ENCODE measurements at places on chromosomes 1 and 21. TPM values are rescaled to one million over a fixed set of nuclear protein-coding genes. Genes with fewer than 3 reads are reported as not detected.

NR5A2 gene
- total RNA-seq, result 8.3 TPM

OR2G6 gene
- total RNA-seq, result not detected

CELA3B gene
- total RNA-seq, result not detected

FMO1 gene
- not detected for total RNA-seq

WNT3A gene
- total RNA-seq, result 0.05 TPM

OSBPL9 gene
- 30.2 TPM for total RNA-seq

GBP1 gene
- 0.07 TPM for total RNA-seq

LCK gene
- total RNA-seq, result 0.07 TPM

OR2M3 gene
- not detected for total RNA-seq

DYNLT4 gene
- 0.67 TPM for total RNA-seq

AADACL3 gene
- not detected for total RNA-seq

OR6N1 gene
- not detected for total RNA-seq

DIO1 gene
- not detected for total RNA-seq

FOXD2 gene
- 0.40 TPM for total RNA-seq

AVPR1B gene
- total RNA-seq, result not detected

S100A2 gene
- 23.4 TPM for total RNA-seq

OR2L3 gene
- total RNA-seq, result not detected

HSPB7 gene
- total RNA-seq, result not detected

GBP7 gene
- total RNA-seq, result not detected

RNU1-3 gene
- total RNA-seq, result not detected

FMN2 gene
- 5.8 TPM for total RNA-seq

ADIPOR1 gene
- 65.9 TPM for total RNA-seq

PLEKHN1 gene
- total RNA-seq, result 6.1 TPM

SPRR2G gene
- not detected for total RNA-seq

SCAMP3 gene
- 122 TPM for total RNA-seq

CDK18 gene
- total RNA-seq, result 1.1 TPM

VHLL gene
- not detected for total RNA-seq

TEKT2 gene
- total RNA-seq, result not detected

CD101 gene
- 0.56 TPM for total RNA-seq

TNFAIP8L2 gene
- not detected for total RNA-seq

RPTN gene
- total RNA-seq, result not detected

TNFSF4 gene
- total RNA-seq, result 0.04 TPM

ETNK2 gene
- total RNA-seq, result 3.2 TPM

TSPEAR gene
- total RNA-seq, result not detected

PAQR6 gene
- total RNA-seq, result 3.8 TPM

CCDC190 gene
- total RNA-seq, result not detected

RBBP5 gene
- 13.4 TPM for total RNA-seq

FCGR3B gene
- not detected for total RNA-seq

BNIPL gene
- not detected for total RNA-seq

ZNF648 gene
- not detected for total RNA-seq
